GM04504 (cell line): ENCODE measurements at places on chromosomes 2 and 18.

GRCh38 chr2:239327536-239328350 lies 73.1 kb downstream of the HDAC4 start:
- DNase-seq, result no peak

- DNase-seq, result no peak
Observed at GRCh38 chr2:77201755-77202154, 320.4 kb downstream of the LRRTM4 start.

DNA sequence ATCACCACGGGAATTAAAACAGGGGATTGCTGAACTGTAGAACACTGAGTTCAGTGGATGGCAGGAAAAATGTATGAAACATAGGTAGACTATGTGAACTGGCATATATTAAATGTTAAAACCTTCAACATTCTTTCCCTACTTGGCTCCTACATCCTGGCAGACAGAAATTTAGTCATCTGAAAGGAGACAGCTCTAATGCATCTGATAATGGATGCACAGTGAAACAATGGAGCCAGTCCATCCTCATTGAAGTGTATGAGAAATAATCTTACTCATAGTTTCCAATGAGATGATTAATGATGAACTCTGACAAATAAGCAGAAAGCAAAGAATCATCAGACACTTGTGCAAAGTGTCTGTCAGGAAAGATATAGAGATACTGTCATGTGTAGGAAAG lies 1629.7 kb upstream of the TMEFF2 start:
- no peak for DNase-seq

GRCh38 chr2:152716805-152717227 lies 445 bp downstream of the PRPF40A start:
- no peak for DNase-seq

- DNase-seq, result no peak
Observed at GRCh38 chr2:13779996-13780395, 852.5 kb upstream of the LRATD1 start.

DNA sequence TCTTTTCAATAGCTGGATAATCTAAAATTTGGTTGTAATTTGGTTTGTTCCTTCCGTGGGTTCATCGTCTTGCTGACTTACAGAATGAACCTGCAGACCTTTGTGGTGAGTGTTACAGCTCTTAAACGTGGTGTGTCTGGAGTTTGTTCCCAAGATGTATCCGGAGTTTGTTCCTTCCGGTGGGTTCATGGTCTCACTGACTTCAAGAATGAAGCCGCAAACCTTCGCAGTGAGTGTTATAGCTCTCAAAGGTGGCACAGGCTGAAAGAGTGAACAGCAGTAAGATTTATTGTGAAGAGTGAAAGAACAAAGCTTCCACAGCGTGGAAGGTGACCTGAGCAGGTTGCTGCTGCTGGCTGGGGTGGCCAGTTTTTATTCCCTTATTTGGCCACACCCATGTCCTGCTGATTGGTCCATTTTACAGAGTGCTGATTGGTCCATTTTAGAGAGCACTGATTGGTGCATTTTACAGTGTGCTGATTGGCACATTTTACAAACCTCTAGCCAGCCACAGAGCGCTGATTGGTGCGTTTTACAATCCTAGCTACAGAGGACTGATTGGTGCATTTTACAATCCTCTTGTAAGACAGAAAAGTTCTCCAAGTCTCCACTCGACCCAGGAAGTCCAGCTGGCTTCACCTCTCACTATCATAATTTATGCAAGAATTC lies 16.6 kb downstream of the RALB start:
- no peak for DNase-seq

DNA sequence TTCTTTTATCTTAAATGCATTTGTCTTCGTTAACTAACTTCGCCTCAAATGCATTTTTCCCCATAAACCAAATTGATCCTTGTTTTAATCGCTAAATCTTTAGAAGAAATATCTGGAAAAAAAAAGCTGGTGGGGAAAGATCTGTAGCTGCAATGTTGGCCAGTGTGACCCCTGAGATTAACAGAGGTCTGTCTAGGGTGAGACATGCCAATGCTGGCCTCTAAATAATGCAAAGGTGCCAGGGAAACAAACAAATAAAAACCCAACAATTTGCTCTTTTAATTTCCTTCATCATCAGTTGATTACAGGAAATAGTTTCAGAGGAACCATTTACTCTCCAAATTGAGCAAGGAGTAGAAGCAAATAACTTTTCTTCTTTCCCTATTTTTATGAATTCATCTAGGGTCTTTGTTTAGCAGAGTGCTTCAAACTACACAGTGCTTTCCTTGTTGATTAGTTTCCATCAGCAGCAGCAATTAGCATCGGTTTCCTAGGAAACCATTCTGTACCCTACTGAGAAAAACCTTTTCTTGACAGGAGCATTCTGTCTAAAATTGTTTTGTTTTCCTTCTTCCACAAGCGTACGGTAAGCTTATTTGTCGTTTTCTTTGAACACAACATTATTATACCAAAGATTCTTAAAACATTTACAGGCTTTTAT lies 100.5 kb upstream of the UNC80 start:
- no peak for DNase-seq

GRCh38 chr18:23547846-23548245 lies 38.5 kb downstream of the NPC1 start:
- DNase-seq, result no peak

GRCh38 chr2:1010415-1010930 lies 59.8 kb downstream of the SNTG2 start:
- no peak for DNase-seq

- DNase-seq, result no peak
Observed at GRCh38 chr18:37779220-37779619, 213.6 kb upstream of the CELF4 start.

DNA sequence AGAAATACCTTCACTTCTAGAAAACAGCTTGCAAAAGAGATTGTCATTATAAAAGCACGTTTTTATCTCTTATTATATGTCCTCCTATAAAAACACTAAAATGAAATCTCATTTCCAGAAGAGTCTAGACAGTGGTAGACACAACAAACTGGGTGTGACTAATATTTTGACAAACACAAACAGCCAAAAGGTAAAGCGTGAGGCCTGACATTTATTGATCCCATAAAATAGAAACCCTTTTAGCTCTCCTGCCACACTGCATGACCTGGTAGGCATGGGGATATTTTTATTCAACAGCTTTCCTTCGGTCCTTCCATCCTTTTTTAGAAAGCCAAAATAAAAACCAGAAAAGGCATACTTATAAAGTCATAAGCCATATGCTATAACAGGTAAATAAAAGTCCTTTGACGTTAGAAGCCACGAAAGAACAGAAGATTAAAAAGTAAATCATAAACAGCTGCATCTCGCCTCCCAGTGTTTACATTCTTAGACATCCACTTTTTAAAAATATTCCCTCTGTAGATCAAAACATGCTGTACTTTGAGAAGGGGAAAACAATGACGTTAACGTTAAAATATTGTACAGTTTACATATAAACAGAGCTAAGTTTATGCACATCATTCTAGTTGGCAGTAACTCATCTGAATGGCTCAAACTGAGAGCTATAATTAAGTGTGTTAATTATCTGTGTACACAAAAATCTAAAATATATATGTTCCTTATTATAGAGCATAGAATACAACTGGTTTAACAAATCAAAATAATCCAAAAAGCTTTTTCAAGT lies 44.6 kb downstream of the IRS1 start:
- DNase-seq, result no peak

- peak; percentile 29 for DNase-seq
Observed at GRCh38 chr18:25457601-25458000, 105.6 kb upstream of the ZNF521 start.

DNA sequence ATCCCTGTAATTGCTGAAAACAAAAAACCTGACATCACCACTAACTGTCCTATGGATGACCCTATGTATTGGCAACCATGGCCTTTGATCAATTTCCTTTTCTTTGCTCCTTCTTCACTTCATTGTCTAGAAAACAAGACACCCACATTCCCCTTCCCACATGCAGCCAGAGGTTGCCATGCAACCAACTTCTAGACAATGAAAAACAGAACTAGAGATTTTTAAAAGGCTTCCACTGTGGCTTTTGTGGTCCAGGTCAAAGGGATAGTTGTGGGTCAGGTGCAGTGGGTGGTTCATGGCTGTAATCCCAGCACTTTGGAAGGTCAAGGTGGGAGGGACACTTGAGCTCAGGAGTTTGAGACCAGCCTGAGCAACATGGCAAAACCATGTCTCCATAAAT lies 139.3 kb upstream of the DOK6 start:
- DNase-seq, result no peak

DNA sequence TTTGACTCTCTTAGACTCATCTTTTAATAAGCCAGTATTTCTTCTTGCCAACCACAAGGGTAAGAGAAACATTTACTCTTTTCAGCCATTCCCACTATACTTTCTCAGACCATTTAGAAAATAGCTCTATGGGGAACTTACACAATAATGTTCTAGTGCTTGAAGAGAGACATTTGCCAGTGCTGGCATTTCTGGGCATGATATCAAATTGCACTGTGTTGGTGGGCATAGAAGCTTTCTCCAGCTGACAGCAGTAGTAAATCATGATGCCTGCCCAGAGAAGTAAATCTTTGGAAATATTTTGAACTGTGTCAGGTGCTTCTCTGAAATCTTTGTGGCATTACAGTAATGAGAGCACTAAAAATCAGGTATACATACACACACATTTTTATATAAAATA lies 346.6 kb downstream of the CBLN2 start:
- no peak for DNase-seq

GRCh38 chr2:15561574-15562344 lies 625 bp upstream of the NBAS start:
- DNase-seq, result no peak

DNA sequence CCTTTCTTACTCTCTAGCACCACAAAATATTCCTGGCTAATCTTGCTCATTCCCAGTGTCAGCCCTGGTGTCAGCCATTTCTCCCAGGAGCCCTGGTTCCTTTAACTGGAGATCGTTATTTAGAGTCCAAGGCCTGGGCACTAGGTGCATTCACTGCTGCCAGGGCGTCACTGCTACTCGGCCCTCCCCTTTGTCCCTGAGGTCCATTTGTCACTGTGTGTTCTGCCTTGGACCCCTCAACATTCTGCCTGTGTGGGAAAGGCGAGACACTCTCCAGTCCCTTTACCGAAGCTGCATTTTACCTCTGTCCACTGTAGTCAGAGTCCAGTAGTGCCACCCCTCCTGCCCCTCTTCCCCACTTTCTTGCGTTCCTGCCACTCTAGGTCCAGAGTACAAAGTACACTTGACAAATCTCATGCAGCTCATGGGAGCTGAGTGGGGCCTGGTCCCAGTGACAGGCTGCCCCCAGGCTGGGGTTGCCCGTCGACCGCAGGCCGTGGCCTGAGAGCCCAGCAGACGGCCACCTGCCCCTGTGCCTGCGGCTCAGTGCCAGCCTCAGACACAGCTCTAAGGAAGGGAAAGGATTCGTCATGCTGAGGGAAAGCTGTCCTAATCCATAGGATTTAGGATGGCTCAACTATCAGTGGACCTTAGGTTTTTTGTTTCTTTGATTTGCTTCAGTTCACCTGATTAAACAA lies 52.1 kb downstream of the COPS8 start:
- no peak for DNase-seq

- DNase-seq, result no peak
Observed at GRCh38 chr18:35991696-35992095, 19.2 kb downstream of the RMP24 start.

GRCh38 chr2:217996361-217996760 lies 6.4 kb downstream of the TNS1 start:
- peak; percentile 54 for DNase-seq

GRCh38 chr2:38835990-38836389 lies 39.7 kb downstream of the DHX57 start:
- no peak for DNase-seq

DNA sequence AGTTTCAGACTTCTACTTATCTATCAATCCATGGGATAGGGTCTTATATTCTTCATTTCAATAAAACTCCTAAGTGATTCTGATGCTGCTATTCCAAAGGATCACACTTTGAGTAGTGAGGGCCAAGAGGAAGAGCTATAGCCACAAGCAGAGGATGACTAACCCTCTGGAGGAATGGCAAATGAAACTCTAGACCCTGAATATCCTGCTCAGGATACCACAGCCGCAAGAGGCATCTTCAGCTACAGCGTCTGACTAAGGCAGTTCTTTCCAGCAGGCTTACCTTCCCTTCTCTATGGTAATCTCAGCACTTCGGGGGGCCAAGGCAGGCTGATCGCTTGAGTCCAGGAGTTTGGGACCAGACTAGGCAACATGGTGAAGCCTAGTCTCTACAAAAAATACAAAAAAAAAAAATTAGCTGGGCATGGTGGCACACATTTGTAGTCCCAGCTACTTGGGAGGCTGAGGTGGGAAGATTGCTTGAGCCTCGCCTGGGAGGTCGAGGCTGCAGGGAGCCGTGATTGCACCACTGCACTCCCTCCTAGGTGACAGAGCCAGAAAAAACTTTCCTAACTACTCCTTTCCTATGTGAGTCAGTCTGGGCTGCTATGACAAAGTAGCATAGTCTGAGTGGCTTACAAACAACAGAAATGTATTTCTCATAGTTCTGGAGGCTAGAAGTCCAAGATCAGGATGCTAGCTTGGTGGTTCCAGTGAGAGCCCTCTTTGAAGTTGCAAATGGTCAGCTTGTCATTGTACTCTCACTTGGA lies 371.9 kb downstream of the IRS1 start:
- peak; percentile 73 for DNase-seq

GRCh38 chr2:177923323-177923722 lies 149.3 kb downstream of the PDE11A start:
- no peak for DNase-seq

DNA sequence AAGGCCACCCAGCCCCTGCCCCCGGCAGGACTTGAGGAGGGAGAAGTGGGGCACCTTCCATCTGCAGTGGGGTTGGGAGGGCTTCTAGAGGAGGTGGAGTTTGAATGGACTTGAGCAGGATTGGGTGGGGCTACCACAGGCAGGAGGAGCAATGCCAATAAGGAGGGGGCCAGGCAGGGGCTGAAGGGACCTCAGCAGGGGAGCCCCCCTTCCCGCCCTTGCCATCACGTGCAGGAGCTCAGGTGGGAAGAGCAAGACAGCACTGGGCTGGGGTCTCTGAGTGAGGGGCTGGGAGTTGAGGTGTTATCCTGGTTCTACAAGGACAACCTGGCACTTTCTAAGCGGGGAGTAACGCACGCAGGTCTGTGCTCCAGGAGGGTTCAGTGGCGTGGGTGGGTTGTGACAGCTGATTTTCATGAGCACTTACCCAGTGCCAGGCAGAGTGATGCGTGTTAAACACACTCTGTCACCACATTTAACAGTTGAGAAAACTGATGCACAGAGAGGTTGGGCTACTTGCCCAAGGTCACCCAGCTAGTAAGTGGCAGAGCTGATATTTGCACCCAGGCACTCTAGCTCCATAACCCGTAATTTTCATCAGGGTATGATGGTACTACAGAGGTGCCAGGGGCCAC lies 4.8 kb downstream of the CHRND start:
- no peak for DNase-seq
